IMR-90 (cell line): ENCODE measurements at places on chromosomes 11 and 22. TPM values are rescaled to one million over a fixed set of nuclear protein-coding genes. Genes with fewer than 3 reads are reported as not detected.

DNA sequence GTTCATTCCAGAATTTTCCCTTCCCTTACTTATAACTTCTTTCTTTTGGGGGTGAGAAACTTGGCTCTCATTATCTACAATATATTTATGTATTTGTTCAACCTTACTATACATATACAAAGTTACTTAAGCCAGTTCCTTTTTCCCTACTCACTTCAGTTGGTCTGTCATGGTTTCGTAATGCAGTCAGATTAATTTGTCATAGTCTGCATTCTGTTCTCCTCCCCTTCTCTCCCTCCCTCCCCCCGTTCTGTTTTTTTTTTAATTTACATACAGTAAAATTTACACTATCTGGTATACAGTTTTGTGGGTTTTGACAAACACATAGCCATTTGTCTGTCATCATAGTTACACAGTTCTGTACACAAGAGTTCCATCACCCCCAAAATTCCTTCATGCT is 71.8 kb upstream of the ADORA2A start:
- peaks cover 24% of the 10 kb centered on the region for H3K36me3 ChIP-seq
- H3K27me3 ChIP-seq = no peaks in the 10 kb centered on the region
- DNase-seq = no peak
- peaks cover 4% of the 10 kb centered on the region; the same call in 1 of the 2 replicates for H3K4me1 ChIP-seq
- H3K4me3 ChIP-seq = no peak overlapping the region
- H3K27ac ChIP-seq = no peak overlapping the region

Gene BBS1
- 13.9 and 16.5 TPM in 2 replicates for total RNA-seq

DNA sequence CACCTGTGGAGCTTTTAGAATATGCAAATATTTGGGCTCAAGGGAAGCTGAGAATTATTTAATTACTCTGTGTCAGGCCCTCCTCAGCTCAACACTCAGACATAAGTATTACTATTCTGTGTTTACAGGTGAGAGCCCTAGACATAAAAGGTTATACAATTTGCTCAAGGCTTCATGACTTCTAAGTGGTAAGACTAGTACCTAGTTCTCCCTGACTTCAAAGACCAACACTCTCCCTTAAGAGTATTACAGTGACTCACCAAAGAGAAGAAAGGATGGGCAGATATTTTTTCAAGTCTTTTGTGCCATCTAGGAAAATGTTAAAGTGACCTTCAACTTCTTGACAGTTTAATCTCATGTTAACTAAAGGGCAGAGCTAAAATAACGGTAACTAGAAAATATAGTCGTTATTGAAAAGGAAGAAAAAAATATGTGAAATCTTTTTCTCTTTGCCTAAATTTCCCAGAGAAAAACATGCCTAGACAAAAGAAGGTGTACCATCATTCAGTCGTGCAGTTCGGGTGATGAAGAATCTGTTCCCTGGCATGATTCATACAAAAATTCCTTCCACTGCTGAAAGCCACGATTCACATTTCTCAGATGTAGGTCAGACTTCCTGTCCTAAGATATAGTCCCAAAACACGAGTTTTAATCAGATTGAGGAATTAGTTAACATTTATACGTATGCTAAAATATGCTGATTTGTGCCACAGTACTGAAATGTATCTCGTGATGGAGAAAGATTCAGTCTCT is 849.1 kb upstream of the API5 start:
- H3K27me3 ChIP-seq = no peaks in the 10 kb centered on the region
- no peaks in the 10 kb centered on the region for H3K36me3 ChIP-seq
- H3K27ac ChIP-seq = no peak overlapping the region
- no peak for DNase-seq
- H3K4me1 ChIP-seq = no peaks in the 10 kb centered on the region

GRCh38 chr11:94956963-94957362 is 16.4 kb downstream of the CWC15 start:
- H3K4me3 ChIP-seq = no peak overlapping the region
- H3K4me1 ChIP-seq = peaks cover 5% of the 10 kb centered on the region
- H3K27ac ChIP-seq = no peak overlapping the region
- no peak for DNase-seq
- H3K27me3 ChIP-seq = no peaks in the 10 kb centered on the region
